ENCODE measurements at places on chromosomes 4 and X.

- DNase-seq, result no peak
Observed at GRCh38 chrX:98357146-98357545, 1473.4 kb downstream of the RPA4 start.

DNA sequence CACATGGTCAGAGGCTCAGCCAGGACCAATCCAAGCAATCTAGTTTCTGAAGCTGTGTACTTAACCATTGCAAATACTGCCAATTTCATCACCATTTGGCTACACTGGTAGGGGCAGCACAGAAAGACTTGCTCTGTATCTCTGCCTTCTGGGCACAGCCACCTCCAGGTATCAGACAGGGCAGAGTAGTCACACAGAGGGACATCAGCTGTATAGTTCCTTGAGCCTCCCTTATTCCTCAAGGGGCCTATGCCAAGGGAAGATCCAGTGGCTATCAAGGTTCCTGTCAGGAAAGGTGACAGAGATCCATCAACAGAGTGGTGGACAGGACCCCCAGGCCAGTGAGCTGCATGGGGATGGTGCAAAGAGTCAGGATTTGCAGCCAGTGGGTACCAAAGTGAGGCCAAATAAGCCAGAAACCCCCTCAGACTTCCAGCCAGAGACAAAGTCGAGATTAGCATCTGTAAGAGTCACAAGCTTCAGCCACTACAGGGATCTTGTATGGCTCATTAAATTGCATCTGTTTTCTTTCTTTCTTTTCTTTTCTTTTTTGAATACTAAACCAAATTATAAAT is 381.6 kb upstream of the CPEB2 start:
- no peak for DNase-seq

GRCh38 chr4:110059556-110060191 is 138.7 kb downstream of the ELOVL6 start:
- DNase-seq, result peak; percentile 68

GRCh38 chr4:57051095-57051494 is 59.1 kb downstream of the IGFBP7 start:
- peak; percentile 33 for DNase-seq

DNA sequence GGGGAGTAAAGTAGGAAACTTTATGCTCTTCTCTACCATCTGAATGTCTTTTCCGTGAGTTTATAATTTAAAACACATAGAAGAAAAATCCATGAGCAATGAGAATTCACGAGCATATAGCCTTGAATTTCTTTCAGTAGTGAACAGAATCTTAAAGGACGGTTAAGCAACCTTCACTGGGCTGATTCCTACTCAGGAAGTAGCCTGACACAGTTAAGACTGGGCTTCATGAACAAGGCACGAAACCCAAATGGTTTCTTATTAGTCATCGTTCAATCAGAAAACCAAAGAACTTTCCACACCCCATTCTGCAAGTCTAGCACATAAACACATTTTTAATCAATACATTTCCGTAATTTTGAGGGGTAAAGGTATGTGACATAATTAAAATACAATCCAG is 95.8 kb downstream of the SH3KBP1 start:
- peak; percentile 59 for DNase-seq

DNA sequence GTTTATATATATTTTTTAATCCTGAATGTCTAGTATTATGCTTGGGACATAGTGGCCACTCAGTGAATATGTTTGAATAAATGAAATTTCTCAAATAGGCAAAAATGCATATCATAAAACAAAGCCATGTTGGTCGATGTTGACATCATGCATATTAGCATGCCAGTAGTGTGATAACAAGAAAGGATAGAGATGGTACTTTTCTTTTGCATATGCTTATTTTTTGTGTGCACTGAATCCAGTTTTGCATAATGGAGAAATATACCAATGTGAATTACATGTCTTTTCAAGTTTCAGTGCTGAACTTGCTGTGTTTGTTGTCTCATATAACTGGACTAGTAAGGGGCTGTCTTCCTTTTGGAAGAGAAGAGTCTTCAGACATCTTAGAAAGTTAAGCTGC is 7.5 kb downstream of the CPE start:
- no peak for DNase-seq

- DNase-seq, result peak; percentile 1
Observed at GRCh38 chr4:34644579-34645115, 1599.7 kb downstream of the ARAP2 start.

DNA sequence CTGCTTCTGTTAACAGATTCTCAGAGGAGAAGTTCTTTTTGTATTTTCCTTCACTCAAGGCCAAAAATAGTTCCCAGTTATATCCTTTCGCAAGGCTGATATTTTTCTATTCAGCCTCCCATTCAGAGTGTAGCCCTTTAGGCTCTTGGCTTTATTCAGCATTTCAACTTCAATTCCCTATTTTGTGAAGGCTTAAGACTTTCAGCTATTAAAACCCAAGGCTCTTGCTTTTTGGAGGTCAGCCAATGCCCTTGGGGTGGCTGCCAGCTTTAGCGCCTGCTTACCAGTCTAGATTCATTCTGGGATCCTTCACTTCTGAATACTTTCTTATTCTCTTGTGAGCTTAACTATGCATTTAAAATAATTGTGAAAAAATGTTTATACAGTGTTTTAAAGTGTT is 57.3 kb upstream of the ADGRA3 start:
- DNase-seq, result peak; percentile 11

- DNase-seq, result no peak
Observed at GRCh38 chrX:115089419-115089818, 72.0 kb upstream of the IL13RA2 start.

DNA sequence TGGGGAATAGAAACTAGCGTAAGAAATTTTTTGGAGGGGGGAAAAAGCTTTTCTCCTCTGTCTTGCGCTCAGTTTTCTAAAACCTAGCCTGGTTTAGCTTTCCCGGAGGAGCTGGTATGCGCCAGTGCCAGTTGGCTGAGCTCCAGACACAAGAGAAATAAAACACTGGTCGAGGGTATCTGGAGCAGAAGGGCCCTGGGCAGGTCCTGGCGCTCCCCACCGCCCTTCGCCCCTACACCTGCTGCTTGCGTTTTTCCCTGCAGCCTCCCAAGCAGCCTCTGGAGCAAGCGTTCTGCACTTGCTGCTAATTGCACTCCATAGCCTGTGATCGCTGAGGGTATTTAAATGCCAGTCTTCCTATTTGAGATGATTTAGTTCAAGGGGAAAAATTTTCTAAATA is 816 bp downstream of the EREG start:
- peak; percentile 27 for DNase-seq

Data from fibroblast of mammary gland (primary cell).